T-helper 1 cell (primary cell): ENCODE measurements at places on chromosomes 2 and 18.

- DNase-seq = no peak
Observed at GRCh38 chr2:129778584-129778877, 200.9 kb upstream of the RAB6C start.

DNA sequence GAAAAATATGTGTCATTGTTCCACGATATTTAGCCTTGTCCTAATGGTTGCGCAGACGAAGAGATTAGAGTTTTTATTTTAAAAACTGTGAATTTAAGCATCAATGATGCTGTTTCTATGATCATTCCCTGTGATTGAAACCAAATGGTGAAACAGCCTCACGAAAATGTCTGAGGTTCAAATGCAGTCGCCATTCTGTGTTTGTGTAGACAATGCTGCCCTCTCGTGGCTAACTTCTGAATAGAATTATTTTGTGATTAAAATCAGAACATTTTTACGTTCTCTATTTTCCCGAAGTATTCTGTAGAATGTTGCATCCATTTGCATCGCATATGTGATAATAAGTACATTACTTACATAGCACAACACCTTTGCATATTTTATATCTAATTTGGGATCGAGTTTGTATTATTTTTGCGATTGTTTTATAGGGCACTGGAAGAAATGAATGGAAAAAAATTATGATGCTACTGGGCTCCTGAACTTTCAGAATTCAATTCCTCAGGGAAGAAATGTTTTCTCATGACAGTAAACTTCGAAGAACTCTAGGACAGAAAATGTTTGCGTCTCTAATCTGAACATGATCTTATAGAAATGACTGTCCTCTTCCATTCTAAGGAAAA is 54.8 kb upstream of the CREB1 start:
- DNase-seq = peak; percentile 16

DNA sequence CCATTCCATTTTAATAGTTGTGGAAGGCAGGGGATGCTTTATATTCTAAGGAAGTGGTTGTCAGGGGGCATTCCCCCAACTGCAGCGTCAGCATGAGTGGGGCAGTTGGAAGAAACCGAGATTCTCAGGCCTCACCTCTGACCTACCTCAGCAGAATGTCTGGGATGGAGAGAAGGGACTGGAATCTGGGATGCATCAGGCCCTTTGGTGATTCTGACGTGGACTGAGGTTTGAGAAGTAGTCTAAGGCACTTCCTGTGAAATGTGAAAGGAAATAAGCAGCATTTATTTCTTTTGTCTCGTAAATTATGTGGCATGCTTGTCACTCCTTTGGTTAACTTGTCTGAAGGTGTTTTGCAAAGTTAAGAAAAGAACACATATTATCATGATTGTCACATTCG is 540.7 kb upstream of the NETO1 start:
- no peak for DNase-seq

DNA sequence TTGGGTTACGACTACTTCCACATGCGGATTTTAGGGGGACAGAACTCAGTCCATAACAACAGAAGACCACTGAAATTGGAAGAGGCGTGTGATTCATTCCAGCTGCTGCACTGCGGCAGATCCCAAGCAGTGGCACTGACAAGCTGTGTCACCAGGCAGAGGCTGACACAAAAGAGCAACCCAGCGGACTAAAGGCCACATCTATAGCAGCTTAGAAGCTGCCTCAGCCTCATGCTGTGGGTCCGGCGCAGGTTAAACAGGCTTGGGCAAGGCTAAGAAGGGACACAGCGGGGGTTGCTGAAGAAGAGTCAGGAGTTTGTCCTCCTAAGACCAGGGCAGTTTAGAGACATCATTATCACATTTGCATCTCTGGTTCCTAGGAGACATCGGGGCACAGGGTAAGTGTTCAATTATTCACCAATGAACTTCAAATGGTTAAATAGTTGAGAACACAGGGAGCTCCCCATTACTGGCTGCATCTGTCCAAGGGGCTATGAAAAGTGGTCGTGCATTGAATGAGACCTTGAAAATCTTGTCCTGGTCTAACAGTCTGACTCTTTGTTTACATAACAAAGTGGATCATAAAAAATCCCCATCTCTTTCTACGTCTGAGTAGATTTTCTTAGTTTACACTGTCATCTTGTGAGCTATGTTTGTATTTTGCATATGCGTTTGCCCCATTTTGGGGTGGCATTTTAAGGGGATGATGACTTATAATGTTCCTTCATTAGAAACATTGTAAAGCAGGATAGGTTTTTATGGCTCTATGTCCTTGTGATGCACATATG is 162.3 kb upstream of the TRIB2 start:
- no peak for DNase-seq

DNA sequence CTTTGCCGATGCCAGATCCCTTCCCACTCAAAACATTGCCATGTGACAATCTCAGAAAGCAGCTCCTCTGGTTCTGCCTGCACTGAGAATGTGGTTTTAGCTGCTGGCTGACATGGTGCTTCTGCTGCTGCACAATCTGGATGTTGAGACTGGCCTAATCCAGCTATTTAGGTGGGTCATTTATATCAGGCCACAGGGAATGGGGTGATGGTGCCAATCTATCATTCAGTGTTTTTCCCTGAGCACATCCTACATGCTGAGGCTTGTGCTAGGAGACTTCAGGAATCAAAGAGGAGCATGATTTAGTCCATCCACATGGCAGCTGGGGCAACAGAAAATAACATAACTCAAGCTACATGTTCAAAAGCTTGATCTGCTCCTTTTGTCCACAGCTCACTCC is 144.7 kb downstream of the CYRIA start:
- DNase-seq = no peak

- no peak for DNase-seq
Observed at GRCh38 chr2:189175869-189176433, 3.6 kb downstream of the COL5A2 start.

DNA sequence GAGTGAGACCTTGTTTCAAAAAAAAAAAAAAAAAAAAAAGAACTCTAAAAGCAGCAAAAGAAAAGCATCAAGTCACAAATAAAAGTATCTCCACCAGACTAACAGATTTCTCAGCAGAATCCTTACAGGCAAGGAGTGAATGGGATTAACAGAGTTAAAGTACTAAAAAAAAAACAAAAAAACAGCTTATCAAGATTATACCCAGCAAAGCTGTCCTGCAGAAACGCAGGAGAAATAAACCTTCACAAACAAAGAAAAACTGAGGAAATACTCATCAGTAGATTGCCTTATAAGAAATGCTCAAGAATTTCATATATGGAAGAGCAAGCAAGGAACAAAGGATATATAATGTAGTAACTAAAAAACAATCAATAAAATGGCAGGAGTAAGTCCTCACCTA is 35.6 kb downstream of the USP34 start:
- DNase-seq = no peak

GRCh38 chr18:69480460-69480859 is 79.8 kb downstream of the DOK6 start:
- DNase-seq = no peak

- DNase-seq = no peak
Observed at GRCh38 chr2:111118981-111119821, 1.5 kb upstream of the BCL2L11 start.

DNA sequence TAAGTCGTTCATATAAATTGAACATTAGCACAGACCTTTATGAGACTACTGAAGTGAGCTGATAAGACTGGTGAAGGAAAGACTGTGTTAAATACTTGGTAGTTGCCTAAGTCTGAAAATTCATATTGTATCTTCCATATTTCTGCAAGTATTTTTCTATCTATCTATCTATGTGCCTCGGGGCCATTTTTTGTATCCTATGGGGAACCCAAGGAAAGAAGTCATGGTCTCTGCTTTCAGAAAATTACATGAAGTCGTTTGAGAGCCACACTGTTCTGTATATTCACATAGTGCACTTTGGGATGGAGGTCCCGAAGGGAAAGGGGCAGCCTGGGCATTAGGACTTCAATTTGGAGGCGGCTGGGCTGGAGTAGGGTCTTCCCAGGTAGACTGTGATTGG is 89.6 kb downstream of the EPAS1 start:
- no peak for DNase-seq

GRCh38 chr2:8583400-8584173 is 98.3 kb upstream of the ID2 start:
- DNase-seq = peak; percentile 32

- no peak for DNase-seq
Observed at GRCh38 chr18:46072959-46073358, 899 bp upstream of the PSTPIP2 start.

DNA sequence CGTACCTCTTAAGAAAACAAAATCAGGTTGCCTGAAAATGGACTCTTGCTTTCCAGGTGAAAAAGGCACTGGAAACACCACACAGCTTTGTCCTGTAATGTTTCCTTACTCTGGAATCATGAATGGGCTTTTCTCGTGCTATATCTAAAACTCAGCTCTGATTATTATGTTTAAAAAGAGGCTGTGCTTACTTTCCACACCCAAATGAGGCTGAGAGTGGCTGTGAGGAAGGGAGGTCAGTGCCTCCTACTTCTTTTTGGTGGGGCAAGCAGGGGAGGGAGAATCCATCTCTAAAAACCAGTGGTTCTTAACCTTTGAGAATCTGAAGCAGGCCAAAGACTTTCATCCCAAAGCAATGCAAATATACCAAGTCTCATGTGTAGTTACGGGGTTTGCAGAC is 148.6 kb downstream of the FAM210A start:
- DNase-seq = no peak

GRCh38 chr2:20491739-20492531 is 45.1 kb downstream of the RHOB start:
- DNase-seq = no peak

- DNase-seq = no peak
Observed at GRCh38 chr18:75201282-75202270, 7.4 kb downstream of the PTGR3 start.

DNA sequence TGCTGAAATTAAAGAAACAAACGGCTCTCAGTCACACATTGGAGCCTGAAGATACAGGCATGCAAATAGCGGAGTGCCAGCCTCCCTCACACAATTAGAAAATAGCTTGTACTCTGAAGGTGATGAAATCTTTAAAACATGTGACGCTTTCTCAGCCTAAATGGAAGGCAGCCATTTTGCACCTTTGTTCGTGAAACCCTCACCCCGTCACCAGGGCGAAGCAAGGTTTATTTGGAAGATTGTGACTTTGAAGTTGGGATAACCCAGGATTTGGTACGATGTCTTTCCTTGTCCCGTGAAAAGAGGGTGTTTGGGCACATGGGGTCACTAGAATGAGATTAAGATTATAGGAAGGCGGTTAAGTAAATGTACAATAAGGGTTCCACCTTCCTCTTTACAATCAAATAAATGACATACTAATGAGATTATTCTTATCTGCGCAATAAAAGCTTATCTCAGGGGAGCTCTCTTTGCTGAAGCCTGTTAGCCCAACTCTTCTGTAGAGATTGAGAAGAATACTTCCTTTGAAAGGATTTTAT is 4.2 kb downstream of the SH3BP4 start:
- DNase-seq = no peak

GRCh38 chr2:9975805-9976447 is 24.4 kb downstream of the GRHL1 start:
- no peak for DNase-seq

DNA sequence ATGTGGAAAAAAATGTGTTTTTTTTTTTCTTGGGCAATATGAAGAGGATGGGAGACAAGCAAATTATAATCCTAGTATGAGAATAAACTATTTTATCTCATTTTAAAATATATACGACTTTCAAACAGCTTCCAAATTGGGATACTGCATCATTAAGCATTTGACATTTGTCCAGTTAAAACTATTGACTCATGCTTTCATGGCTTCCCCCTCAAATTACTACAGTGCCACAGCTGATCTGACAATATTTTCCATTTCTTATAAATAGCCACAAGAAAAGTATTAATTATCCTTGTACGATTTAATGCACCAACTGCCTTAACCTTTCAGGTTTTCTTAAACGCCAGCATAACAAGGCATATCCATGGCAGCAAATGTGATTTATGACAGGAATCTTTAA is 1134.8 kb upstream of the ZEB2 start:
- no peak for DNase-seq

GRCh38 chr2:144280009-144280408 is 239.9 kb downstream of the ZEB2 start:
- DNase-seq = no peak

GRCh38 chr2:45328264-45328870 is 282.7 kb downstream of the SRBD1 start:
- no peak for DNase-seq

GRCh38 chr2:66509326-66509811 is 74.4 kb downstream of the MEIS1 start:
- DNase-seq = no peak

DNA sequence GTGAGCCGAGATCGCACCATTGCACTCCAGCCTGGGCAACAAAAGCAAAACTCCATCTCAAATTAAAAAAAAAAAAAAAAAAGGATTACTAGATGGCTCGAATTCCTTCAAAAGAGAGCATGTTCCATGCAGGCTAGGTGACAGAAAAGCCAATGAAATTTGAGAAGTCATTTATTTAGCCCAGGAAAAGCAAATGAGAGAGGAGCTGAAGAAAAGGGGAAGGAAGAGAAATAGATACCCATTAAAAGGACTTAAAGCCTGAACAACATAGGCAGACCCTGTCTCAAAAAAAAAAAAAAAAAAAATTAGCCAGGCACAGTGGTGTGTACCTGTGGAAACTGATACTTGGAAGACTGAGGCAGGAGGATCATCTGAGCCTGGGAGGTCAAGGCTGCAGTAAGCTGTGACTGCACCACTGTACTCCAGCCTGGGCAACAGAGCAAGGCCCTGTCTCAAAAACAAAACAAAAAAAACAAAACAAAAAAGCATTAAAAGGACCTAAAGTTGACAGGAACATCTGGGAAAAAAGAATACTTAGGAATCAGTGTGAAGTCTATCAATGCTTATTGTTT is 11.1 kb downstream of the SEPTIN10 start:
- DNase-seq = no peak

GRCh38 chr2:177799531-177799930 is 273.0 kb downstream of the PDE11A start:
- DNase-seq = no peak

GRCh38 chr2:191533693-191534180 is 144.2 kb upstream of the NABP1 start:
- no peak for DNase-seq

GRCh38 chr2:23698721-23699579 is 228.0 kb downstream of the ATAD2B start:
- no peak for DNase-seq

DNA sequence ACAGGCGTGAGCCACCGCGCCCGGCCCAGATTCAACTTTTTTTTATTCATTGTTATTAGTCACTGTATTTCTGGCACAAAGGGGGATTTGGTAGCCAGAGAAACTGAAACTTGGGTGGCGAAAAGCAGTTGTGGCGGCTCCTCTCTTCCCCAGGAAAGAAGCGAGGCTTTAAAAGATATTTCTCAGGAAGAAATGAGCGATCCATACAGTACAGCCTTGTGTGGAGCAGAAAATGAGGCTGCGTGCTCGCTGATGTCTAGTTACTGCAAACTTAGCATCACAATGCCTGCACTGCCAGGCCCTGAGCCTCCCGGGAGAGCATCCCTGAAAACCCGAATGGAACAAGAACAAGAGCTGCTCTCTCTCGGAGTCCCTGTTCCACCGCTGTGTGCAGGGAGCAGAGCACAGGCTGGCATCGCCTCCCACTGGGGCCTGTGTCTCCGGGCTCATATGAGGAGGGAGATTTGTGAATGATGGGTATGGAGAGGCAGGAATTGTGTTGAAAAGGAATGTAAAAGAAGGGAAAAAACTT is 234.0 kb downstream of the ZNF516 start:
- no peak for DNase-seq
